ENCODE measurements at places on chromosomes 7 and 10. TPM values are rescaled to one million over a fixed set of nuclear protein-coding genes. Genes with fewer than 3 reads are reported as not detected.

Gene UNCX
- not detected for total RNA-seq

Gene TMEM72
- not detected for total RNA-seq

Gene RHBDD2
- total RNA-seq, result 26.7 TPM

Gene SFMBT2
- 2.9 TPM for total RNA-seq

Gene AKR1D1
- not detected for total RNA-seq

Gene ANKRD2
- total RNA-seq, result not detected

Gene PDZD7
- total RNA-seq, result 0.06 TPM

Gene TLL2
- 0.98 TPM for total RNA-seq

Gene NKX1-2
- total RNA-seq, result not detected

All from cardiac ventricle fibroblast (primary cell).